ENCODE measurements at places on chromosomes 16 and 17. TPM values are rescaled to one million over a fixed set of nuclear protein-coding genes. Genes with fewer than 3 reads are reported as not detected.

- H3K36me3 ChIP-seq, result no peaks in the 10 kb centered on the region
- no peak overlapping the region for H3K27ac ChIP-seq
- DNase-seq, result no peak
These were observed 34.8 kb downstream of the C17orf67 start for GRCh38 chr17:56798916-56799315.

DNA sequence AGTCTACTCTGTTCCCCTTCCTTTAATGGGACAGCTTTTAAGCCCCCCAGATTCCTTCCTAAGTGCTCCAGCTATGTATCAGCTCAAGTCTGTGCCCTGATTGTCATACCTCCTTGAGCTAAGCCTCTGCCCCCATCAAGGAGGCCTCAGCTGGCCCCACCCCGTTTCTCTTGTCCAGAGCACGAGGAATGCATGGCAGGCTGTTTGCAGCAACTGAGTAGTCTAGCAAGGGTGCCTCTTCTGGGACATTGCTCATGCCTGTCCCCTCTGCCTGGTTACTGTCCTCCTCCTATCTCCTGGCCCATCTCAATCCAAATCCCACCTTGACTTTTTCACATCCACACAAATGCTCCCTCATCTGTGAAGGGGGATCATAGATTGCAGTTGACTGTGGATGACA is 27.8 kb upstream of the TMEM220 start:
- H3K4me3 ChIP-seq, result no peak overlapping the region
- no peak for DNase-seq
- H3K27me3 ChIP-seq, result no peaks in the 10 kb centered on the region

DNA sequence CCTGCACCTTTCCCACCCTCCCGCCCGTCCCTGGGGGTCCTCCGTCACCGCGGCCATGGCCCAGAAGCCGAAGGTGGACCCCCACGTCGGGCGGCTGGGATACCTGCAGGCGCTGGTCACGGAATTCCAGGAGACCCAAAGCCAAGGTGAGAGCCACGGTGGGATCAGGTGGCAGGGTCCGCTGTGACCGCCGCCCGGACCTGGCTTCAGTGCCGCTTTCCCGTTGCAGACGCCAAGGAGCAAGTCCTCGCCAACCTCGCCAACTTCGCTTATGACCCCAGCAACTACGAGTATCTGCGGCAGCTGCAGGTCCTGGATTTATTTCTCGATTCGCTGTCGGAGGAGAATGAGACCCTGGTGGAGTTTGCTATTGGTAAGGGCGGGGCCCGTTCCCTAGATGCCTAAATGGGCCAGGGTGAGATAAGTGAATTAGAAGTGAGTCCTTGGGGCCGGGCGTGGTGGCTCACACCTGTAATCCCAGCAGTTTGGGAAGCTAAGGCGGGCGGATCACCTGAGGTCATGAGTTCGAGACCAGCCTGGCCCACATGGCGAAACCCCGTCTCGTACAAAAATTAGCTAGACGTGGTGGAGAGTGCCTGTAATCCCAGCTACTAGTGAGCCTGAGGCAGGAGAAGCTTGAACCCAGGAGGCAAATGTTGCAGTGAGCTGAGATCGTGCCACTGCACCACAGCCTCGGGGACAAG is 617 bp downstream of the ARMC7 start:
- no peaks in the 10 kb centered on the region for H3K36me3 ChIP-seq
- H3K27me3 ChIP-seq, result no peaks in the 10 kb centered on the region
- H3K4me3 ChIP-seq, result peak overlapping the region; percentile 86
- H3K4me1 ChIP-seq, result peaks cover 39% of the 10 kb centered on the region
- DNase-seq, result peak; percentile 54
- peak overlapping the region; percentile 39 for H3K27ac ChIP-seq

The ZNF469 gene
- 3.0 TPM for total RNA-seq

- H3K27ac ChIP-seq, result no peak overlapping the region
- H3K27me3 ChIP-seq, result no peaks in the 10 kb centered on the region
- no peak for DNase-seq
- no peaks in the 10 kb centered on the region for H3K36me3 ChIP-seq
These were observed 8.7 kb upstream of the GFOD2 start for GRCh38 chr16:67727521-67728485.

The RRAD gene
- total RNA-seq, result 12.8 TPM

DNA sequence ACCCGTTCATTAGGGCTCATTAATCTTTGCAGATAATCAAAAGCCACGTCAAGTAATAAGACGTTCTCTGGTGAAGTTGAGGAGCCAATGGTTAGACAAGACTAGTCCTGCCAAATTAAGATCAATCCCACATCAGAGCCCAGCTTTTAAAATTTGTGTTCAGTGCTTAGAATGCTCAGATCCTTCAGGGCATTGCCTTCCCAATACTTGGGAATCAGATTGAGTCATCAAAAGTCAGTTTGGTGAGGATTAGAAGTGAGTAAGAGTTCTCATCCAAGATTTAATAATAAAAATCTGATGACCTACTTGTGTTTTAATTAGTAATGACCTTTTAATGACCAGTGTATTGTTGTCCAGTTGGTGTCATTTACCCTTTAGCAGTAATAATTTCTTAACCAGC is 19.8 kb downstream of the MAP2K4 start:
- H3K27me3 ChIP-seq, result no peaks in the 10 kb centered on the region
- H3K4me1 ChIP-seq, result peaks cover 37% of the 10 kb centered on the region
- H3K4me3 ChIP-seq, result no peak overlapping the region
- DNase-seq, result no peak

DNA sequence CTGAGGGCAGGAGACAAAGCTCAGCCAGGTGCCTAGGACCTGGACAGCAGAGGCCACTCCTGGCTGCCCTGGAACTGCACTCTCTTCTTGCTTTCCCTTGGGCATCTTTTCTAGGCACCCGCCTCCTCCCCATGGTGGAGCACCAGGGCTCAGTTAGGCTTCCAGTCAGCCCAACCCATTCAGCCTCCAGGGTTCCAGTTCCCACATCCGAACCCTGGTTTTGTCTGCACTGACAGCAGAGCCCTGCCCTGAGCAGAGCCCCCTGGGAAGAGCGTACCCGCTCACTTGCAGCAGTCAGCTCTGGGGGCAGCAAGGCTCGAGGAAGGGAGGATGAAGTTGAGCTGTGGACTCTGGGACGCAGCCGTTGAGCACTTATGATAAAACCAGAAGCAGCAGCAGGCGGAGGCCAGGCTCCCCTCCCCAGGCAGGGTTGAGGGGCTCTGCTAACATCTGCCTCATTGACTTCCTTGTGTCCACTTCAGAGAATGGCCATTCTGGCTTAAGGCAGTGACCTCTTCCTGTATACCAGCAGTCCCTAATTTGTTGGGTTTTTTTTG is 213.2 kb downstream of the NTN1 start:
- peaks cover 10% of the 10 kb centered on the region for H3K4me1 ChIP-seq
- no peaks in the 10 kb centered on the region for H3K27me3 ChIP-seq
- no peak overlapping the region for H3K27ac ChIP-seq

DNA sequence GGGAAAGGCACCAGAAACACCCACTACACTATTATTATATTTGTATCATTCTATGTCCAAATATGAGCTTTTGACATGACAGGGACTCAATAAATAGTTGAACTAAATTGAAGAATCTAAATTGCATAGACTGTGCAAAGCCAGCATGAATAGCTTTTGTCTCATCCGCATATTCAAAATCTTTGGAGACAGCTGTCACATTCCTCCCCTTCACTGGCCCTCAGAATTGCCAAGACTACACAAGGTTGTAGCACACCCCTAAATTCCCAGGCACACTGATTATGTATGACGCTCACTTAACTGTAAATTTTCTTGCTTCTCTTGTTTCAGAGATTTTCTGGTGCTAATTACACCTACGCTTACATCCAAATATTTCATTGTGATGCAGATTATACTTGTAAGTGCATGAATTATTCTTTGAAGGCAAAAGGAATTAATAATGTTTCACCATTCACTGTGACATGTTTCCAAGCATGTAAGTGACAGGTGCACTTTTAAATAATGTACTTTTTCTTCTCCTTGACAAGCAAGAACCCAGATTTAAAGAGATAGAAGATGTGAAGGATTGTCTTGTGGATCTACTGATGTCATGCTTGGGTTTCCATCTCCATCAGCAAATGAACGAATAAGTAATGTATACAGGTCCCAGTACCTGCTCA is 47.5 kb downstream of the CA10 start:
- H3K27me3 ChIP-seq, result no peaks in the 10 kb centered on the region
- H3K27ac ChIP-seq, result no peak overlapping the region
- DNase-seq, result no peak
- H3K4me3 ChIP-seq, result no peak overlapping the region

- H3K4me1 ChIP-seq, result peaks cover 19% of the 10 kb centered on the region
- peak overlapping the region; percentile 49 for H3K27ac ChIP-seq
- H3K36me3 ChIP-seq, result no peaks in the 10 kb centered on the region
- peaks cover 3% of the 10 kb centered on the region for H3K27me3 ChIP-seq
- H3K4me3 ChIP-seq, result no peak overlapping the region
These were observed 22.0 kb upstream of the IL4R start for GRCh38 chr16:27291722-27292240.

- H3K4me3 ChIP-seq, result no peak overlapping the region
- no peak for DNase-seq
- H3K27ac ChIP-seq, result no peak overlapping the region
- H3K27me3 ChIP-seq, result no peaks in the 10 kb centered on the region
- peaks cover 8% of the 10 kb centered on the region for H3K4me1 ChIP-seq
- H3K36me3 ChIP-seq, result no peaks in the 10 kb centered on the region
These were observed 138.8 kb downstream of the PRKCA start for GRCh38 chr17:66441101-66441661.

- H3K4me3 ChIP-seq, result no peak overlapping the region
- DNase-seq, result no peak
- peak overlapping the region; percentile 71 for H3K27ac ChIP-seq
- peaks cover 13% of the 10 kb centered on the region for H3K36me3 ChIP-seq
These were observed 36.0 kb downstream of the RNF157 start for GRCh38 chr17:76204277-76204676.

GRCh38 chr16:48704710-48705109 is 94.7 kb upstream of the N4BP1 start:
- H3K27ac ChIP-seq, result no peak overlapping the region
- H3K36me3 ChIP-seq, result no peaks in the 10 kb centered on the region
- H3K4me3 ChIP-seq, result no peak overlapping the region

The PRSS36 gene
- total RNA-seq, result 1.5 TPM

Measured in natural killer cell treated with Interleukin-12 subunit alpha and Interleukin-12 subunit beta and Interleukin-15 and Interleukin-18, amount 100 ng/mL, for 72 hours (primary cell).